Frontal cortex (tissue), 4 donors: ENCODE measurements at places on chromosomes 5 and 9. TPM values are rescaled to one million over a fixed set of nuclear protein-coding genes. Genes with fewer than 3 reads are reported as not detected.

Gene OLFM1
- 69.7 TPM for total RNA-seq

- DNase-seq = no peak
Measured at GRCh38 chr9:69190863-69191181, 16.7 kb downstream of the TJP2 start.

DNA sequence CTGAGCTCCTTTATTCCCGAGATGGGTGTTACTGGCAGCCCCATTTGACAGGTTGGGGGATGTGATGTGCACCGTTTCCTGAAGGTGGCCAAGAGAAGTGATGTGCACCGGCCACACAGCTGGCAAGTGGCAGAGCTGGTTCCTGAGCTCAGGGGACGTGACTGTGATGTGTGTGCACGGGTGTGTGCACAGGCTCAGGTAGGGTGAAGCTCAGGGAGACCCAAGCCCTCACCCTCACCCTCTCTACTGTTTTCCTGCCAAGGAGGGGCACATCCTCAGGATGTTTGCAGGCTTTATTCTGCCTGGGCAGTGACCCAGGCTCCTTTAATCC is 56.6 kb downstream of the WWC1 start:
- DNase-seq = no peak

- no peak for DNase-seq
Measured at GRCh38 chr5:5145651-5146529, 5.8 kb downstream of the ADAMTS16 start.

Gene IFNA21
- total RNA-seq = not detected

DNA sequence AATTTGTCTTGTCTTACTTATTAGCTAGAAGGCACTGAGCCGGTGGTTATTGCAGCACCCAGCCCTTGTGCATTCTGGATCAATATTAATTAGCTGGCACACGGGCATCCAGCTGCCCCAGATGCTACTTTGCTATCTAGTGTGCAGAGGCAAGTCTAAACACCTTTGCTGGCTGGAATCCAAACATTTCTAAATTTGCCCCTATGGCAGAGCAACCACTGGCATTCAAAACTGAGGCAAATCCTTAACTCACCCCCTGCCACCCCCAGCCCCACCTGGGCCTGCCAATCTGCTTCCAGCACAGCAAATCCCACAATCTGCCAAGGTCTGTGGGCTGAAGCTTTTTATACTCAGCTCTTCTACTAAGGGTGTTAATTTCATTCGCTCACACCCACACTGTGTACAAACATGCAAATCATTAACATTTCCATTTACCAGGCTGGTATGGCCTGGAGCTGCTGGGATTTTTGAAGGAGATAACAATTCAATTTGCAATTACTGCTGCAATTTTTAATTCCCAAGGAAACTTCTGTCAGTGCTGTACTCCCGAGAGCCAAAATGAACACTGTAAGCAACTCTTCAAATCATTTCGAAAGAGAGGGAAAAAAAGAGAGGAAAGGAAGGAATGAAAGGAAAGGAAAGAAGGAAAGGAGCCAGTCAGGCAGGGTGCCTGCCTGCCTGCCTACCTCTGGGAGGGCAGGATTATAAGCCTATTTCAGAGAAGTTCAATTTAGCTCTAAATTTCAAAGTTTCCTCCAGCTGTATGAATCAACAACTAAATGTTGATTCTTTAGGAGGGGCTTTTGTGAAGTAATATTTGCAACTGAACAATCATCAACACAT is 35.5 kb downstream of the RAPGEF1 start:
- DNase-seq = no peak

Gene ADAMTS6
- 15.5 TPM for total RNA-seq

Gene RGMB
- 34.6 TPM for total RNA-seq

Gene GABRA6
- total RNA-seq = under 0.01 TPM

Gene PRSS3
- total RNA-seq = 1.2 TPM

Gene SMIM15
- total RNA-seq = 35.1 TPM

DNA sequence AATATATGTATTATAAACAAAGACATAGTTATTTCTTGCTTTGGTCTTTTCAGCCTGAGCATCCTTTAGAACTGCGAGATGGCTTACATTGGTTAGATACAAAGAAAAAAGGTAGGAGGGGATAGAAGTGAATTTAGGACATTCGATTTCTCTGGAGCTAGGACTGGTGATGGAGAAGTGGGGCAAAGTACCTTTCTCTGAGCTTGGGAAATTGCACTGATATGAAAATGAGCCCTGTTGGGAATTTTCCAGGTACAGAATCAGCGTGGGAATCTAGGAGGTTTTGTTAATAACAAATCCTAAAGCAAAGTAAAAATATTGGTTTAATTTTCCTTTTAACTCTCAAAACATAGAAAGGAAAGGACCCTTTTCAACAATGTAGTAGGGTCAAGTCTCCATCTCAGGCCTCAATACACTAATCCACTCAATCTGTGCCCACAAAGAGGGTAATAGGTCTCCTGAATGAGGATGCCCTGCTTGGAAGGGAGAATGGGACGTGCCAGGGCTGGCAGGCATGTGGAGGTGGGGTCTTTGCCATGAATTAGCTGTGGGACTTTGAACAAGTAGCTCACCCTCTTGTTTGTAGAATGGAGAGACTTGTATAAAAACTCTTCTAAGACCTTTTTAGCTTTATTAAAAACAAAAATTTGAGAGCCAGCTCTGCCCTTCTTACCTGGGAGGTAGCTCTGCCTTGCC is 17.7 kb downstream of the SNX18 start:
- no peak for DNase-seq

DNA sequence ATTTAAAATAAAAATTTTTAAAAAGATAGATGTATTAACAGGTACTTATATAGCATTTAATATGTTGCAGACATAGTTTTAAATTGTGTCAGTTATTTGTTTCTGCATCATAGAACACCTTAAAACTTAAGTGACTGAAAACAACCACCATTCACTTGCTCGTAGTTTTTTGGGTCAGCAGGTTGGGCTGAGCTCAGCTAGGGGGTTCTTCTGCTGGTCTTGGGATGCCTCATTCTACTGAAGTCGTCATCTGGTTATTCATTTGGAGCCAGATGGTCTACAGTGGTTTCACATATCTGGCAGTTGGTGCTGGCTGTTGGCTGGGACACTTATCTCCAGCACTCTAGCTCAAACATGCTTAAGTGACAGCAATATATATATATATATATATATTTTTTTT is 29.6 kb downstream of the PSAT1 start:
- no peak for DNase-seq

DNA sequence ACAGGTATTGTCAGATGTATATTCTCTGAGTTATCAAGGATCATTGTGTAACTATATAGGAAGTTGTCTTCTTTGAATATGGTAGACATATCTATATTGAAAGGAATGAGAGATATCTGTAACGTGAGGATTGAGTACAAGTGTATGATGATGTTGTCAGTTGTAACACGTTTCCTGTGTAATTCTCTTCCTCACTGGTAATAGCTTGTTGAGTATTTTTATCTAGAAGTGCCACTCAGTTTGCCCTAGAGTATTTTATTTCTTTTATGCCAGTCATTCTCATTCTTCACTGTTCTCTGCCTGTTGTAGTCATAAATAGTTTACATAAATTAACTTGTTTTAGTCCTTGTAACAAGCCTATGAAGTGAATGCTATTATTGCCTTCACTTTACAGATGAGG is 172.1 kb downstream of the BAAT start:
- DNase-seq = no peak

DNA sequence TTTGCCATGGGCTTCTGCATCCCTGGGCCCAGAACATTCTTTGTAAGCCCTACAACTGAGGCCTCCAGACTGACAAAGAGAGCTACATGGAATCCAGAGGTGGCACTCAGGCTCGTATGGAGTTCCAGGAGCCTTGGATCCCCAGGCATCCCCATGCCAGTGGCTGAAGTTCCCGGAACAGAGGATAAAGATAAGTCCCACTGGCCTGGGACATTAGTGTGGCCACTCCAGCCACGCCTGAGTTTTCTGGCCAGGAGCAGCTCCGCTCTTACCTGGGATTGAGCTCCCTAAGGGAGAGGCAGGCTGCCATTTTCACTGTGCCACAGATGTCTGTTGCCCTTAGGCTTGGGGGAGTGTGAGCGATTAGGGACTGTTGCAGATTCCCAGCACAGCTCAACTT is 656.3 kb upstream of the FAM174A start:
- no peak for DNase-seq

DNA sequence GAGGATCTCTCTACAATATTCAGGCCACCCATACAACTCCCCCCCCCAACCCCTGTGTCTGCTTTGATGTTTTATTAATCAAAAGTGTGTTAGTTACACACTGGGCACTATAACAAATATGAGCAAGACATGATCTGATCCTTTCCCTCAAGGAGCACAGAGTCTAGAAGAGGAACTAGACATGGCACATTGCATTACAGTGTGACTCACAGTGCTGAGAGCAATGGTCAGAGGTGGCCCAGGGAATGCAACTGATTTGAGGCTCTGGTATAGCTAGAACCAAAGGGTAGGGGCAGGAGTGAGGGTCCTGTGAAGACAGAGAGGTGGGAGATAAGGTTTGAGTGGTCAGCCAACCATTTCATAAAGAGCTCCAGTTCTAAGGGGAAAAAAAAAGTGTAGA is 539.2 kb downstream of the ACTL7B start:
- no peak for DNase-seq

Gene SLCO4C1
- 0.82 TPM for total RNA-seq

- no peak for DNase-seq
Measured at GRCh38 chr9:109467936-109468335, 30.2 kb downstream of the PTPN3 start.

DNA sequence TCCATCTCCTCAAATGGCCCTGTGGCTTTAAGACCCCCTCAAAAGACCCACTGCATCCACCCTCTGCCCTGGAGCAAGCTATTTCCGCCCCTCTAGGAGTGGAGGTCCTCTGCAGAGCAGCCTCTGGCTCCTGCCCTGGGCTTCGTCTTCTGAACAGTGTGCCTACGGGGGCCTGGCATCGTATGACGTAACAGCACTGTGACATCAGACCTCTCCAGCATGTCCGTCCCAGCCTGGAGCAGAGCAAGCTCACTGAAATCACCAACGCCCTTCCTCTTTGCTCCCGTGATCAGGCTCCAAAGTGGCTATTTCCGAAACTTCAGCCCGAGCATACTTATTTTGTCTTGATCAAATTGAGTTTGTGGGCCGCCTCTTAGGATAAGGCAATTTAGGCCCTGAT is 69.1 kb upstream of the PTCH1 start:
- DNase-seq = no peak

DNA sequence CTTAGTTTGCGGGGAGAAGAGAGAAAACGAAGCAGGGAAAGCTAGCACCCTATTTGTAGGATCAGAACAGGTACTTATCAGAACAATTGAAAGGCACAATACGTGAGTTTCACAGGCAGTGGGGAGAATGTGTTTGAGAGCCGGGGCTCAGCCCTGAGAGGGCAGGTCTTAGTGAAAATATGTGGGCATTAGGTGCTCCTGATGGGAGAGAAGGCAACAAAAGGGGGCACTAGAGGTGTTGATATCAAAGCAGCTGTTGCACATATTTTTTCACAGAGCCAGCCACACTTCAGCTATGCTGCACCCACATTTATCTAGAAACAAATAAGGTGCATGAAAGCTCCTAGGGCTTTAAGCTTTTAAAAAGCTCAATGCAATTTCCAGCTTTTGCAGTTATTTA is 99.7 kb upstream of the MAN2A1 start:
- no peak for DNase-seq
